ENCODE measurements at places on chromosomes 16 and 17.

DNA sequence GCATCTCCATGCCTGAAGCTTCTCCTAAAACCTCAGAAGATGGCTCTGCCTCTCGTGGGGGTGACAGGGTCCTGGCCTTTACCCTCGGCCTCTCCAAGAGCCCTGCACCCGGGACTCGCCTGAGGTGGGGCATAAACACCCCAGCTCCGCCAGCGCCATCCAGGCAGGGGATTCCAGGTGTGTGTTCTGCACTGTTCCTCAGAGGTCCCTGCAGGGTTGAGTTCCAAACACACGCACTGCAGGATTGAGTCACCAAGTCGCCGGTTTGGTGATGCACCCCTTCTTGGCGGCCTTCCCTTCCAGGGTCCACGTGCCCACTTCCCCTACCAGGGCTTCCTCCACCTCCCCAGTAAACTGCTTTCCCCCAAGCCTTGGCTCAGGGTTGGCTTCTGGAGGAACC, 40.0 kb upstream of the RBFOX3 start:
- no peak for DNase-seq

DNA sequence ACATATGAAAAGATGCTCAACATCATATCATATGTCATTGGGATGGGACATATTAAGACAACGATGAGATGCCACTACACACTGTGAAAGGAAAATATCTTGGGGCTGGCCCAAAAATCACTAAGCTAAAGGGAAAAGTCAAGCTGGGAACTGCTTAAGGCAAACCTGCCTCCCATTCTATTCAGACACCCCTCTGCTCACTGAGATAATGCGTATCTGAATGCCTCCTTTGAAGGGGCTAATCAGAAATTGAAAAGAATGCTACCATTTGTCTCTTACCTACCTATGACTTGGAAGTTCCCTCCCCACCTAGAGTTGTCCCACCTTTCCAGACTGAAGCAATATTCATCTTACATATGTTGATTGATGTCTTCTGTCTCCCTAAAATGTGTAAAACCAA, 11.2 kb upstream of the TRIM25 start:
- no peak for DNase-seq

DNA sequence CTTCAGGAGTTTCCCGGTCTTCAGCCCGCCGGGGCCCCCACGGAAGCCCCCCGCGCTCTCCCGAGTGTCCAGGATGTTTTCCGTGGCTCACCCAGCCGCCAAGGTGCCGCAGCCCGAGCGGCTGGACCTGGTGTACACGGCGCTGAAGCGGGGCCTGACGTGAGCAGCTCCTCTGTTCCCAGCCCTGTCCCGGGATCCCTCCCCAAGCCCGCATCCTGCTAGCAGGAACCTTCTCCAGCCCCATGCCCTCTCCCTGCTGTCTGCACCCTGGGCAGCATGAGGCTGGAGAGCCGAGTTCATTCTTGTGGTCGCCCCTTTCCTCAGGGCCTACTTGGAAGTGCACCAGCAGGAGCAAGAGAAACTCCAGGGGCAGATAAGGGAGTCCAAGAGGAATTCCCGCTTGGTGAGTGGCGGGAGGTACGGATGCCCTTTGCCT, 10.1 kb downstream of the RIPOR1 start:
- DNase-seq, result no peak

- DNase-seq, result no peak
Measured at GRCh38 chr17:77887464-77888241, 70.8 kb upstream of the TNRC6C start.

GRCh38 chr16:48413272-48413671, 28.1 kb upstream of the SIAH1 start:
- no peak for DNase-seq

DNA sequence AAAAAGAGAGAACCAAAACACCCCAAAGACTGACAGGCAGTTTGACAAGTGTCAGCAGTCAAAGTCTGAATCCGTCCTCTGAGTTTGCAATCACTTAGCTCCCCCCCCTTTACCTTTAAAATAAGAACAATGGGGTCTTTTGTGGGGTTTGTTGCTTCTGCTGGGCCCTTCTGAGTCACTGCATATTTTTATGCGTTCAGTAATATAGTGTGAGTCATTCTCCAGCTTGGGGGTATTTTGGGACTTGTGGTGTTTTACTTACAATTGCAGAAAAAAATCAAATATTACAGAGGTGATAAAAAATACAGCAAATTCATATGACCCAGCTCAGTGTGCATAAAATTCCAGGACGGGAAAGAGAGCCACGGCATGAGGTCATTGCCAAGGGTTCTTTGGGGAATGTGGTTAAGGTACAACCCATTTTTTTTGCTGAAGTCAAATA, 120.1 kb downstream of the CYLD start:
- no peak for DNase-seq

Data from NCI-H446 (cell line).